Kidney (tissue), 22 donors: ENCODE measurements at places on chromosomes 5 and 9.
A peak's percentile ranks its signal among the peaks of the same experiment; 100 is the strongest.

- DNase-seq = no peak
These were observed 146.6 kb downstream of the GAS1 start for GRCh38 chr9:86800681-86801080.

DNA sequence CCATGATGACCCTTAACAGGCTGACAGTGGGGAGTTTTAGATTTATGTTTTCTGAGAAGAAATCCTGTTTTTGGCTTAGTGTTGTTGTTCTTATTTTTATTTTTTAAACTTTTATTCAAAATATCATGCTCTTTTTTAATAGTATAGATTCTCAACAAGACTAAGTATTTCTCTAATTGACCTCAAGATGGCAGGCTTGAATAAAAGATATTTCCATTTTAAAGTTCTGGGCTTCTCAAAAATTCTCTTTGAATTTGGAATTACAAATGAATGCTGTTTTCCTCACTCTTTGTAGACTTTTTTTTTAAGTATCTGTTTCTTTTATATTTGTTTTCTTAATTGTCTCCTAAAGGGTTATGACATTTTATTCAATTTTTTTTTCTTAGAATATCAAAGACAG lies 50.0 kb upstream of the SH3GL2 start:
- DNase-seq = peak; percentile 29

- peak; percentile 45 for DNase-seq
These were observed 4.2 kb downstream of the AK1 start for GRCh38 chr9:127873223-127873691.

DNA sequence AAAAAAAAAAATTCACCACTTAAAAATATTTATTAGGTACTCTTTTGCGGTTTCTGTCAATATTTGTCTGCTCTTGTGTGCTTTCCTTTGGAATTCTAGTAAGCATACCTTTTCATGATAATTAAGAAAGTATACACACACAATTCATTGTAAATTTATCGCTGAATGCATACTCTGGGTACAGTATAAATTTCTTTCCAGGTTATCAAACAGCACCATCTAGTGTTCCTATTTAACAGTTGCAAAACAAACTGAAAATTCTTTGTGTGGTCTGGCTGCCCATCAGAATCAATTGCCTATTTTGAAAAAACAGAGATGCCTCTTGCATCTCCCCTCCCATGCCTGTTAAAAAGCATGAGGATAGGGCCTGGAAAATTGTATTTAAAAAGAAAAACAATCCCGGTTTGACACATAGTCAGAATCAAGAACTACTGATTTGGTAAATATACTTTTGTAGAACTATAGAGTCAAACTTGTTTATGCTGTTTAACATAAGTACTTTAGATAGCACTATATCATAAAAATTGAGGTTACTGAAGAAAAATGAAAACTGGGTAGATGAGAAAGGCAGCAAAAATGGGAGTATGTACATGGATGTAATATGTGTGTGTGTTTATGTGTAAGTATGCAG lies 16.2 kb downstream of the PGGT1B start:
- peak; percentile 69 for DNase-seq

- DNase-seq = peak; percentile 74
These were observed 13.4 kb upstream of the SLC2A6 start for GRCh38 chr9:133492061-133493021.

DNA sequence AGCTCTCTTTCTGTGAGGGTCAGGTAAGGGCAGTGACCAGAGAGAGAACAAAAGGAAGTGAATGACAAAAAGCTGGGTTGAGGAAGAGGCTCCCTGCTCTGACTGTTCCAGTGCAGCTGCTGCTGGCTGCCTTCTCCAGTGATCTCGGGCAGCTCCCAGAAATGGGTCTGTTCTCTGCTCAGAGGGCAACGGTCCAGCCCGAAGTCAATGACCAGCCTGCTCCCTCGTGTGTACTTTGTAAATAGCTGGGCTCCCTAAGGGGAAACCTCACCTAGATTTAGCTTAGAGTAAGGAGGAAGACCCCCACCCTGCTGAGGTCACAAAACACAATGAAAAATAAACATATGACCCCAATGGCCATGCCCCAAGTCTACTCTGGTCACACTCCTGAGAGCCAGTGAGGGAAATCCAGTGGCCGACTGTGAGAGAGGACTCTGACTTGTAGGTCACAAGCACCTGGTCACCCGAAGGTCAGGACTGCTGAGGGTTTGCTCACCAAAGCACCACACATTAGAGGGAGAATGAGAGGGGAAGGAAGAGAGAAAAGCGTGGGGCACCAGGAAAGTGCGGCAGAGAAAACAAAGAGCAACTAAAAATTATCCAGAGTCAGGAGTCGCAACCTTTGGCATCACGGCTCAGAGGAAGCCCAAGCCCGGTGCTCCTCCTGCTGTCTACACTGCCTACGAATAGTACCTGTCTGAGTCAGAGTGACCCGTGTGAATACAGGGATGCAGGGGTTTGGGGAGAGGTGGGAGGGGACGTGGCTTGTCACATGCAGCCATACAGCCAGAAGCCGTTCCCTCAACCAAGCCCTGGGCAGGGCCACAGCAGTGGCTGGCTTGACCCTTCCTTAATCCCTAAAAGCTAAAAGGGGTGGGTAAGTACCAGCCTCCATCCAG lies 19.8 kb downstream of the NIPAL4 start:
- no peak for DNase-seq

GRCh38 chr5:151200913-151201595 lies 22.8 kb downstream of the CCDC69 start:
- no peak for DNase-seq

DNA sequence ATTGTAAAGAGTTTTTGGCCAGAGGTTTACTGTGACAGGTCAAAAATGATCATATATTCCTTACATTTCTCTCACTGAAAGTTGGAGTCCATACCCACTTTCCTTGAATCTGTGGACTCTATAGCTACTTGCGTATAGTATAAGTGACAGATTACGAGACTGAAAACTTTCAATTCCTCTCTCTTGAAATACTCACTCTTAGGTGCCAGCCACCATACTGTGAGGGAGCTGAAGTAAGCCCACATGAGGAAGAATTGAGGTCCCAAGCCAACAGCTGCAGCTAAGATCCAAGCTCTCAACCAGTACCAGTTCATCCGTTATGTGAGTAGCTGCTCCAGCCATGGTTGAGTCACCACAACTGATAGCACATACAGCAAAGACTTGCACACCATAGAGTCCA lies 128.1 kb upstream of the FAM174A start:
- DNase-seq = no peak

DNA sequence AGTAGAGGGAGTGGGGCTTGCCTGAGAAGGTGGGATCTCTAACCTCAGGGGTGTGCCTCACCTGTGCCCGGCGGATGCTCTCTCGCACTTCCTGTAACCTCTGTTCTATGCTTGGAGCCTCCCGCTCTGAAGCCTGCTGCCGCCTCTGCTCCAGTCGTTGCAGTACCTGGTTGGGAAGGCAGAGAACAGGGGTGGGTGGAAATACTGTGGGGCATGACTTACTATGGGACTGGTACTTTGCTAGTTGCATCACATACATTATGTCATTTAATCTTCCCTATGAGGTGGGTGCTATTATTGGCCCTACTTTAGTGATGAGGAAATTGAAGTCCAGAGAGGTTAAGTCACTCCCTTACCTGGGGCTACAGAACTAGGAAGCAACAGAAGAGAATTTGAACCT lies 5.2 kb downstream of the FCHSD1 start:
- DNase-seq = no peak

DNA sequence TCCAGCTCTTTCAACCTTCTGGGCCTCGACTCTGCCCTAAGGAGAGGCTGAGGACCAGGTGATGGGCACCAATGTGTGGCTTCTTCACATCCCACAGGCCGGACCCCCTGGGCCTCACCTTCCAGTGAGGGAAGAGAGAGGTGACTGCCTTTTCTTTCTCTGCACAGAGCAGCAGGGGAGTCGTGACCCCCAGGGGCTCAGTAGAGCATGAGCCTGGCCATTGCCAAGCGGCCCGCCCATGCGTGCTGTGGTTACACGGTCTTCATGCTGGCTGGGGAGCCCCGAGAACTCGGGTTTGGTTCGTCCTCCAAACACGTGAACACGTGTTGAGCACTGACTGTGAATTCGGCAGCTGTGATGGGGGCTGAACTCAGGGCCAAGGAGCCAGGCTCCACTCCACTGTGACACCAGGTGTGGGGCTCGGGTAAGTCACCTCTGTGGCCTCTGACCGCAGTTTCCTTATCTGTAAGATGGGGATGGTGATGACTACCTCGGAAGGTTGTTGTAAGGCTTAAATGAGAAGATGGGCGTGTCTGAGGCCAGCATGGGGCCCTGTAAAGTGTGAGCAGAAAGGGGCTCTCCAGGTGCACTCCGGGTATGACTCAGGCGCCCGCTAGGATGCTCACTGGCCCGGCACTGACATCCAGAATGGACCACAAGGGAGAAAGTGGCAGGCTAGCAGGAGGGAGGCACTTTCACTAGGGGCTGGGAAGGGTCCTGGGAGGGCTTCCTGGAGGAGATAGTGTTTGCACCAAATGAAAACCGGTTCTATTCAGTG lies 13.4 kb upstream of the GRHPR start:
- no peak for DNase-seq

DNA sequence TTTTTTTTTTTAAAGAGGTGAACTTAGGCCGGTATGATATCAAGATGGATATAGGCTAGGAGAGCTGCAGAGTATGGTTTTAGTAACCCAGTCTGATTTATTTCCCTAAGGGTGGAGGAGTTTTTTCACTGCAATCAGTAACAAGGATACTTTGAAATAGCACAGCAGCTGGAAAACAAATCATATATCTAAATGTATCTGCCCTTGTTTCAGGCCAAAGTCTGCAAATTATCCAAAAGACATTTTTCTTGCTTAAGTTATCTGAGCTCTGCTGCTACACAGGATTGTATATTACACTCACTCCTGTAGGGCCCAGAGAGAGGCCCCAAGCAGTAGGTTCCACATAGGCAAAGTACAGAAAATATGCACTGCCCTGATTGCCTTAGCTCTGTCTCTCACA lies 222.4 kb downstream of the NTRK2 start:
- DNase-seq = peak; percentile 77

GRCh38 chr5:114702136-114702535 lies 340.3 kb downstream of the KCNN2 start:
- no peak for DNase-seq

GRCh38 chr9:28718226-28718625 lies 1144.9 kb upstream of the C9orf72 start:
- no peak for DNase-seq

- DNase-seq = no peak
These were observed 9.5 kb upstream of the UGCG start for GRCh38 chr9:111886983-111887718.

GRCh38 chr9:99303177-99303576 lies 81.1 kb downstream of the SEC61B start:
- no peak for DNase-seq

DNA sequence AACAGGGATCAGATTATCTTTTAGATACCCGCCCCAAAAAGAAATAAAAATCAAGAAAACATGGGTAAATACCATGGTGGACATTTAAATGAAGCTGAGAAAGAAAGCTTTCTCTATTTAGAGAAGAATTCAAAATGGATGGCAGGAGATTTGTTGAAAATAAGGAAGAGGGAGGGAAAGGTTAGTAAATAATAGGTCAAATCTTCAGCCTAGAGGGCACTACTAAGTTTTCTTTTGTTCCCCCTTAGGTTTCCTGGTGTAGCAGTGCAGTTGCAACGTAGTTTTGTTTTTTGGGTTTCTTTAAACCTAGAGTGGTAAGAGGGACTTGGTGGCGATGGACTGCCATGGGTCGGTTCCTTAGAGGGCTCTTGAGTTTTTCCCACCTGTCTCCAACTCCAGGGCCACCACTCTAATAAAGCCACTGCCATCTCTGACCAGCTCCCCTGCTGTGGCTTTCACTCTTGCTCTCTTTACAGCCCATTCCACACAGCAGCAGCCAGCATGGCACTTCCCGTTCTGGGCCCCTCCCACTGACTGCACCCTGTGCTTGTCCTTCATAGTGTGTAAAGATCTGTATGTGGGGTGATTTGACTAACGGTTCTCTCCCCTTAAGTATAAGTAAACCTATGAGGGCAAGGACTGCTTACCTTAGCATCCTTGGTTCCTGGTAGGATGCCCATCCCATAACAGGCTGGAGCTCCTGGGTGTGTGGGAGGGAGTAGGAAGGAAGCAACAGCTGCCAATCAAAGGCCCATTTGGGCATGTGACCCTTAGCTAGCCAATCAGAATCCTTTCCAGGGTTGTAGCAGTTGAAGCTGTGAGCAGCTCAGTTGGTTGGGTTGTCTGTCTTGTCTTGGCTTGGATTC lies 118.3 kb downstream of the SLC1A3 start:
- DNase-seq = no peak

- no peak for DNase-seq
These were observed 286.0 kb downstream of the TRIM36 start for GRCh38 chr5:114883675-114884074.

DNA sequence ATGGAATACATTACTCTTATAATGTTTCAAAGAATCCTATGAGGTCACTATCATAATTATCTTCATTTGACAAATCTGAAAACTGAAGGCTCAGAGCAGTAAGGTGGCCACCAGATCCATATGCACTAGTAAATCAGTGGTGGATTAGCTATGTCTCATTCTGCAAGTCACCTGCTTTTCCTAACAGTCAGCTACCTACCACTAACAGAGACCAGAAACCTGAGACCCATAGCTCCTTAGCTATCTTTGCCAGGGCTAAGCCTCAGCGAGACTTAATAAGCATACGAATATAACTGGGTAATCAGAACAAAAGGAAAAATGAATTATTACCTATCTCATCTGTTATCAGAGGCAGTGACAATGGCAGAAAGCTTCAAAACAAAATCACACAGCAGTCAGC lies 118.7 kb downstream of the AUH start:
- DNase-seq = no peak

DNA sequence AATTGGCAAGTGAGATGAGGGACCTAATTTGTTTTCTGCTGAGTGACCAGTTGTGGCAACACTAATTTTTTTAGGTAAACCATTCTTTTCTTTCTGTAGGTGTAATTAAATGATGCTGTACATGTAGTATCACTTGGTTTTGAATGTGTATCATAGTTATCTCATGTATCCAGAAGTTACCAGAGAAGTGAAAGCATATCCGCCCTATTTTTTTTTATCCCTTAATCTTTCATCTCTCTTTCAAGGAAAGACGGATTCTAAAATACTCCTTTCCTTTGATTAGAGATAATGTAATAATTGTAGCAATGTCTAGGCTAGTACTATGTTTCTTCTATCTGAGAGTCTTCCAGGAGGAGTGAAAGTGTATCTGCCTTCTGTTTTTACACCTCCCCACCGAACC lies 7.1 kb downstream of the KDM3B start:
- DNase-seq = no peak

- DNase-seq = peak; percentile 75
These were observed 502 bp downstream of the NSD1 start for GRCh38 chr5:177133853-177134696.

GRCh38 chr9:19022206-19022605 lies 10.8 kb downstream of the SAXO1 start:
- no peak for DNase-seq

DNA sequence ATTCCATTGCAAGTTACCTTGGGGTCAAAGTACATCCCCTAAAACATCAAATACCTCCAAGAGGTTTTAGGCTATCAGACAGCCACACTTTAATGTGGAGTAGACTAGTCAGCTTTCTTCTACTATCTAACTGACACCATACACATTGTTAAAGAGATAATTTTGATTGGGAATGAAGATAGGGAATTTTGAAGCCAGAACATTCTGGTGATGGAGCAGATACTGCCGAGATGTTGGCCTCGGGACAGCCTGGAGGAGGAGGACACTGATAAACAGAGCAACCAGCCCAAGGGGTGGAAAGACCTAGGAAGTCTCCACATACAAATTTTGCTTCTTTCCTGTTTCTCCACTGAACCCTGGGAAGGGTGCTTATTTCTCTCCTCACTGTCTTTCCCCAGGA lies 14.9 kb downstream of the TJP2 start:
- DNase-seq = no peak
